ENCODE measurements at places on chromosomes 7 and 10. TPM values are rescaled to one million over a fixed set of nuclear protein-coding genes. Genes with fewer than 3 reads are reported as not detected.

GDF2 gene
- not detected for polyA plus RNA-seq

DLX5 gene
- polyA plus RNA-seq = not detected

SYCE1 gene
- 0.45 TPM for polyA plus RNA-seq

MINDY4 gene
- not detected for polyA plus RNA-seq

VWC2 gene
- not detected for polyA plus RNA-seq

LRIT1 gene
- not detected for polyA plus RNA-seq

HERPUD2 gene
- polyA plus RNA-seq = 78.0 TPM

DNA sequence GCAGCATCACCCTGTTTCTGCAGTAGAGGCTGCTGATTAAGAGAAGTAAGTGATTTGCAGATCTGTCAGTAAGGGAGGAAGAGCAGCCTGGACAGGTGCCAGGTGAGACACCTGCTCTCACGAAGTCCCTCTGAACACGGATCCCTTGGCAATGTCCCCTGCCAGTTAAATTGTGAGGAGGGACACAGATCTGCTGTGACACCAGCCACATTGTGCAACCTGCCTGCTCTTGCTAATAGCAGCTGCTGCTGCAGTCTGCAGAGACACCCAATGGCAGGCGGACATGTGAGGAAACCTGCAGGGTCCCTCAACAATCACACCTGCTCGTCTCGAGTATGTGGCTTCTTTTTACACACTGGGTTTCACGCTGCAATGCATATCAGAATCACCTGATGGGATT, 31.9 kb downstream of the ANXA11 start:
- DNase-seq = no peak

DNA sequence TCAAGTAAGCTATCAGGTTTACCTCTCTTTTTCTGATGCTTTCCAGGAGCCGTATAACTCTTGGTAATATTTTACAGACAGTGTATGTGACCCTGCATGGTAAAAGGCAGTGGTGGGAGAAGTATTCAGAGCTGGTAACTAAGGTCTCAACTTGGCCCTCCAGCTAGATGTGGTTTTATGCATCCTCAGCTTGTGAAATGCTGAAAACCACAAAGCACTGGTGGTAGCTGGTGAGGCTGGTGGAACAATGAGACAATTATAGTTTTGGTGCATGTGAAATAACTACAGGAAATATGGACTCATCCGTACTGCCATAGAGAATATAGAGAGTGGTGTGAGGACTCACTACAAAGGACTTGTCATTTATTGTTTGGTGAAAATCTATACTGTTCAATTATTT, 383.0 kb upstream of the PCDH15 start:
- DNase-seq = no peak

GRCh38 chr10:120632942-120633341, 175.9 kb downstream of the PLPP4 start:
- DNase-seq = no peak

GRCh38 chr7:46930366-46930765, 651.5 kb downstream of the TNS3 start:
- DNase-seq = no peak

GRCh38 chr7:44536090-44536489, 5.0 kb downstream of the NPC1L1 start:
- no peak for DNase-seq

GRCh38 chr10:64574371-64574770, 1053.2 kb downstream of the REEP3 start:
- DNase-seq = no peak

GRCh38 chr10:124225029-124225466, 131.7 kb upstream of the CHST15 start:
- no peak for DNase-seq

DNA sequence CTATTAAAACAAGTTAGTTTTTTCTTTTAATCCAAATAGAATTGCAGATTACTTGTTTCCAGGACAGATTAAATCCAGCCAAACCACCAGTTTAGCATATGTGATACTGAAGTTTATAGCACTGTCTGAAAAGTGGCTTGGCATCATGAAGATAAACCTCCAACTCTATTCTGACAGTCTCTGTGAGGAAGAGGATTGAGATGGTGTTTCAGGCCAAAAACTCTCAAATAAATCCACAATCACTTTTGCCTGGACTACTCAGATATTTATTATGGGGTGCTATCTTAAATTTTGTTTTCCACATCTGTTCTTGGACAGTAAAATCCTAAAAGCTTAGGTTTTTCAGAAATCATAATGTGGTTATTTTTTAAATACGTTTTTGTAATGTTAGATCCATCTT, 161.7 kb upstream of the SEMA3C start:
- no peak for DNase-seq

DNA sequence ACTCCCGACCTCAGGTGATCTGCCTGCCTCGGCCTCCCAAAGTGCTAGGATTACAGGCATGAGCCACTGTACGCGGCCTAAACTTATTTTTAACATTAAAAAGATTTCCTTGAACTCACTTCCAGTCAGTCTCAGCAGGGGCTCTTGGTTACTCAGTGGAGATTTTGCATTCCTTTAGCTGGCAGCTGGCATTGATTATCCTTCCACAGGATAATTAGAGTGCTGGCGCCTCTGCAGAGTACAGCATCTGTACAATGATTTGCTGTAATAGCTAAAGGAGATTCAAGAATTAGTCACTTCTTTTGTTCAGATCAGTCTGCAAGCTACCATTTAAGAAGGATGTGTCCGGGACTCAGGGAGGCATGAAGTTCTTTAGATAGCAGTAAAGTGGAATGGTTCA, 125.0 kb upstream of the NPY start:
- DNase-seq = no peak

- no peak for DNase-seq
These were observed 8.5 kb downstream of the ZNF138 start for GRCh38 chr7:64802699-64803098.

- DNase-seq = no peak
These were observed 40.9 kb downstream of the CCNY start for GRCh38 chr10:35377050-35377728.

- no peak for DNase-seq
These were observed 1.3 kb upstream of the C10orf67 start for GRCh38 chr10:23345861-23346260.

DNA sequence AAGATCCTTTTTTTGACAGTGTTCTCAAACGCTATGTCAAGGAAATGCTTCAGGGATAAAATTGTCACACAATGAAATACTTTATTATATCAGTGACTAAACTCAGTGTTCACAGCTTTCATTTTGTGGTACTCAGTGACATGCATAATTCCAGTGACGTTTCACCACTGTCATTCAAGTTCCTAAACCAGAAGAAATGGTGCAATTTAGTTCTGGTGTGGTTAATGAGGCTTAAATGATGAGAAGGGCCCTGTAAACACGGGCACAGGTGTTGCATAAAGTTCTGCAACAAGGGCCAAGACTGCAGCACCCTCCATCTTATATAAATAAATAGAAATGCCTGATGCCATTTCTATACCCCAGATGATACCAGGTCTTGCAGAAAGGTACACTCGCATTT, 1247.1 kb downstream of the GATA3 start:
- no peak for DNase-seq

- no peak for DNase-seq
These were observed 1272.8 kb downstream of the TYW1 start for GRCh38 chr7:68269405-68269804.

DNA sequence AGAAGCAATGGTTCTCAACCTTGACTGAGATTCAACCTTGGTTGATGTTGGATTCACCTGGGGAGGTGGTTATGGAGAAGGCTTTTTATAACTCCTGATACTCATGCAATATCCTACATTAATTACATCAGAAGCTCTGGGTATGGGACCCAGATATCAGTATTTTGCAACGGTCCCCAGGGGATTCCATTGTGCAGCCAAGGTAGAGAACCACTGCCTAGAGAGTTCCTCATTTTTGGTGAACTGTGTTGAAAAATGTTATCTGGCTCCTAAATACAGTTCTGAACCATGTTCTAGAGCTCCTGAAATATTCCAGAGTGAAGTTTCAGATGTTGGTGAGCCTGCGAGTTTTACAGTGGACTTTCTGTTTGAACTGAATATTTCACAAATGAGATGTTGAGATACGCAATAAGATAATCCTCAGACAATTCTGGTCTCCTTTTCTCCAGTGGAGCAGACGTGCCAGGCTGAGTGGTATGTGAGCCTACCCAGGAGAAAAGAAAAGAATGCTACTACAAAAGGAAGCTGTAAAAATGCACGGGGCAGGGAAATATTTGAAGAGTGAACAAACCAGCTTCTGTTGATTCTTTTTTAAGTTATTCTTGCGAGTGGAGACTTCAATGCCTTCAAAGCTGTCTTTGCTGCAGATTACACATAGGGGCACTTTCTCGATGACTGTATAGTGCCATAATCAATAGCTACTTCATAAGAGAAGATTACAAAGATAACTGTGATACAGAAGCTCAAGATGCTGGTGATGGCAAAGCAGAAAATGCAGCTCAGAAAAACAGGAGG, 13.6 kb upstream of the C10orf120 start:
- DNase-seq = no peak

Data from naive B cell (primary cell).